ENCODE measurements at places on chromosomes 3 and 15.

DNA sequence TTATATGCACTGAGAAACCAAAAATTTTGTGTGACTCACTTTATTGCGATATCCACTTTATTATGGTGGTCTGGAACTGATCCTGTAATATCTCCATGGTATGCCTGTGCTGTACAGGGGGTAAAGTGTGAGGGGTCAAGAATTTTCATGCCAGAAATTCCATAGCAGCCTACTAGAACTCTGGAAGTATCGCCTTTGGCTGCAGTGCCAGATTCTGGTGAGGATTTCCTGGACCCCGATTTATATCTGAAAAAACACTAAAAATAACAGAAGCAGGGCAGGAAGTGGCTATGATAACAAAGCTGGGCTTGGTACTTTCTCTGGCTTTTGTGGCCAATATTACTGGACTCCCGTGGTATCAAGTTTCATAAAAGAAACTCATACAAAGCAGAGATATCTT lies 36.4 kb downstream of the CCDC80 start:
- DNase-seq: no peak

GRCh38 chr3:43207628-43208085 lies 78.7 kb upstream of the SNRK start:
- DNase-seq: no peak

DNA sequence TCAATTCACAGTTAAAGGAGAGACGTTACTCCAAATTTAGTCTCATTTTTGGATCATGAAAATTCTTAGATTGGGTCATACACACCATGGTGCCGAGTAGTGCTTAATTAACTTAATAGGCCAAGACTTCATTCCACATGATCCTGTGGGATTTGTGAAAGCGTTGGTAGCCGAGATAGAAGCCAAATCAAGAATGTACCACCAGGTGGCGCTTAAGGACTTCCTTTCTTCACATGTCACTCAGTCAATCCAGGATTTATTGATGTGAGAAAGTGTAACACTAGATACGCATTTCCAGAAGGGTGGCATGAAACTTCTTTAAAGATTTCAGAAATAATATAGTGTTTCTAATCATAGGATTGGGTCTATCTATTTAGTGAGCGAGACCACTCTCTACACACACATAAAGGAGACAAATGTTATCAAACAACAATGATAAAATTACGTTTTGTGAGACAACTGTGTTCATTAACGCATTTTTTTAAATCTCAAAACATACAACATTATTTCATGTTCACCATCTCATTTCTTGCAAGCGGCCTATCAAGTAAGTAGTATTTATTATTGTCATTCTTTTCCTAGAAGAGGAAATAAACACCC lies 436.1 kb downstream of the CHL1 start:
- DNase-seq: no peak

DNA sequence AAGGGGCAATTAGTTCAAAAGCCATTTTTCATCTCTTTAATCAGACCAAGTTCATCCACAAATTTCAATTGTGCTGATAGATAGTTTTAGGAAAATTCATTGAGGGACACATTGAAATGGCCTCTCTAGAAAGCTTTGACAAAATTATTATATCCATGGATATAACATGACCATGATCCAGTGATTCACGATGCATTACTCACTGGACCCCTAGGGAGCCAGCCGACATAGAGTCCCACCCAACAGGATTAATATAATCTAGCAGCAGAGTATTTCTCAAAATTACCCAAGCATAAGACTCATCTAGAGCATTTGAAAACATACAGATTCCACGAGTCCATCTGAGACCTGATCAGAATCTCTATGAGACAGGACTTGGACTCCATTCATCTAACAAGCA lies 100.3 kb downstream of the FRMD5 start:
- DNase-seq: no peak

GRCh38 chr15:49174902-49175301 lies 4.9 kb downstream of the GALK2 start:
- no peak for DNase-seq
